ENCODE measurements at places on chromosomes 2 and 18. TPM values are rescaled to one million over a fixed set of nuclear protein-coding genes. Genes with fewer than 3 reads are reported as not detected.

DNA sequence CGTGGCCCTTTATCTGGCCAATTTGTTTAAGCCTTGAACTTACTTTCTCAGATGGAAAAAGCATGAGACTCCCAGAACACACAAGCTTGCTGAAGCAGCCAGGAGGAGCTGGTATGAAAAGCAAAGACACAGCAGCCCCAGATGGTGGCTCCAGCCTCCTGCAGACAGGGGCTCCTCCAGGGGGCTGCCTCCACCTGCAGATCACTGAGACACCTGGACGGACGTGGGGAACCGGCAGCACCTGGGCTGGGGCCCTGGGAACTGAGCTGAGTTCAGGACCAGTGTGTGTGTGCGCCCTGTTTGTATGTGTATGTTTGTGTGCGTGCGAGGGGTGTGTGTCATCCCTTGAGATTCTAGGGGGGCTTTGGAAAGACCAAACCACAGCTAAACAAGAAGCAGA lies 8.6 kb downstream of the CYS1 start:
- no peak for DNase-seq

DNA sequence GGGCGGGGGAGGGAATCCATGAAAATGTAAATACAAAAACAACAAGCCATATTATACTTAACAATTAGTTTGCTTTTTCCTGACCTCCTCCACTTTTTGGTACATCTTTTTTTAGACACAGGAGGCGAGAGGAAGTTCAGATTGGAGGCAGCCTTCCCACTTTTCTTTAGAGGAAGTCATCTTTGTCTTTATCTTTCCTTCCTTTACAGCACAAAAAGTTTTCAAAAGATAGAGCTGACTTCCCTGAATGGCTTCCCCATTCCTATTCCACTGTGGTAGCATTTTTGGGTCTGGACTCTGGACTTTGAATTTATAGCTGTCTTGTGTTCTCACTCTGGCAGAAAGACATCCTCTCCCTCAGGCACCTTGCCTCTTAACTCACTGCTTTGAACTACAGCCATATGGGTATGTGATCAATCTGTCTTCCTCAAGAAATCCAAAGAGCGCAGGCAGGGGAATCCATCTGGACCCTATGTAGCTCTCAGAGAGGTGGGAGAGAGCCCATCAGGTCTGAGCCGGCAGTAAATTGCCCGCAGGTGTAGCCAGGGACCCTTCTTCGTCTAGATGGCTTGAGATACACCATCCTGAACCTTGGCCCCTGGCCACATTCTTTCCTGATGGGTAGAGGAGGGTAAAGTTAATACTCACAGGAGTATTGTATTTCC lies 101.9 kb downstream of the AQP4 start:
- DNase-seq: no peak

DNA sequence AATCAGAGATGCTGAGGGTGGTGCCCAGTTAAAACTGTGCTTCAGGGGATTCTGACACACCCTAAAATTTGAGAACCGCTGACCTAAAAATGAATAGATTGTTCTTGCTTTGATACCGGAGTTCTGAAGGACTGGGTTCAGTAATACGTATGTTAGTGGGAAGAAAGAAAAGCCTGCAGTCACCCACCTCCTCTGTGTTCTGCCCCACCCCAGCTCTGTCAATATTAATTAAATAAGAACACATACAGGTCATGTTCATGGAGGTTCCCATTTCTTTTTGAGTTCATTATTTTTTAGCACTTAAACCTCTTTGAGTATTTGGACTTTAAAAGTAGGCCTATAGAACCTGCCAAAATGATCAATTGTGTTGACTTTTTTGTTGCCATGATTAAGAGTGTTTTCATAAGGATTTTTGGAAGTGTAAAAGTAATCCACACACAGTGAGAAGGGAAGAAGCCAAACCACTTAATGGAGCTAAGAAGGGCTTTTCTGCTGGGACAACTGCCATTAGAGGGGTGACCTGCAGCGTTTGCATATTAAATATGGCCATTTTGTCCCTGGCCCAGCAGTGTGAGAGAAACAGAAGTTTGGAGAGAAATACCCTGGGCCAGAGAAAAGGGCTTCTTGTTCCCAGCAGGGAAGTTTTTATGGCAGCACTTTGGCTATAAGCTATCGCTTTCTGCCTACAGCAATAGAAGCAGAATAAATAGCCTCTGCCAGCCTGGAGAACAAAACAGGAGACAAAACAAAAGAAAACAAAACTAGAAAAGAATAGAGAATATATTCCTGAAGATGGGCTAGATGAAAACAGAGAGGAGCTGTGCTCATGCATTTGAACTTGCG lies 80.7 kb upstream of the RNF152 start:
- peak; percentile 57 for DNase-seq

- DNase-seq: no peak
These were observed 129.3 kb downstream of the NCKAP5 start for GRCh38 chr2:133438848-133439564.

DNA sequence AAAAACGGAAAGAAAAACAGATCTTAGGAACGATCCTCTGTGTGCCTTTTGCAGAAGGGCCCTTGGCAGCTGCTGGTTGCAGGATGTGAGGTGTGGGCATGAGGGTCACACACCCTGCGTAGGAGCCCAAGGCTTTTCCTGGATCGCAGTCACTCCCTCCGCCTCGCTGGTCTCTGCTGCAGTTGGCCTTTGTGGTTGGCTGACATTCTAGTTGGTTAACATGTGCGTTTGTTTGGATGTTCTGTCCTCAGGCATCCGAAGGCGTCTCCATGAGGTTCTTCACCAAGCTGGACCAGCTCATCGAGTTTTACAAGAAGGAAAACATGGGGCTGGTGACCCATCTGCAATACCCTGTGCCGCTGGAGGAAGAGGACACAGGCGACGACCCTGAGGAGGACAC lies 61.7 kb downstream of the INPP5D start:
- no peak for DNase-seq

DNA sequence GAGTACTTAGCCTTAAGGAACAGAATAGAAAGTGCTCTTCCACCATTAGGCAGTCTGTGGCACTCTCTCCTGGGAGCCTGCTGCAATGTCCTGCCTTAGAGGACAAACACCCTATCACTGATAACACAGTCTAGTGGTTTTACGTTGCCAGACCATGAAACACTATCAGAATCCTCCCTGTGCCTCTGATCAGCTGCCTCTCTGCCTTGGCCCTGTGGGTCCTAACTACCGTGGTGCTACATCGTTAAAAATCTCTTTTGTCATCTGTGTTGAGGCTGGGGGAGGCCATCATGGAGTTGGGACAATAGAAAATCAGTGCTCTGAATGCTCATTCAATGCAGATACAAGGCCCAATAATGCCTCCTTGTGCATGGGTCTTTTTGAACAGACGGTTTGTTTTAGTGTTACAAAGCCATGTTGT lies 11.9 kb upstream of the APCDD1 start:
- no peak for DNase-seq

Gene MFF
- 91.3 TPM for total RNA-seq

DNA sequence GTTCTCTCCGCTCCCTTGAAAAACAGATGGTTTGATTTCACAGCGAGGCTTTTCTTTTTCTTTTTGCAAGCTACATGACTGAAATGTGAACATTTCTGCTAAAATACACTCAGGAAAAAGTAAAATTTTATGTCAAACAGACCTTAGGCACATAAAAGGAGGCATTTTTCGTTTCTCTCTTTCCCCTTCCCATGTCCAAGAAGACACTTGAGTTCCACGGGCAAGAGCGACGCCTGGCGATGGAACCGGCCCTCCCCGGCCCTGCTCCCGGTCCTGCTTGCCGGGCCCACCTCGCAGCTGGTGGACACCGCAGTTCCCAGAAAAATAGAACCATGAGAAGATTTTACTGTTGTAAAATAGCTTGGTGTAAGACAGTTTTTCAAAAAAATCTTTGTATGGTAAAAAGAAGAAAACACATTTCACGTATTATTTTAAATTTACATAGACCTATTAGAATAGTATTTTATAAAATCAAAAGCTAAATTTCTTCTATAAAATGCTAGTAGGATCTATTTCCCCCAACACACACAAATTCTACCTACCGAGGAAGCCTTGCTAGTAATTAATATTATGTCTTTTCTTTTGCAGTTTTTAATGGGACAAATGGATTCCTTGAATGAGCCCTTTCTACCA lies 2.3 kb upstream of the ALKAL2 start:
- DNase-seq: peak; percentile 79

GRCh38 chr18:77077401-77077800 lies 55.2 kb downstream of the MBP start:
- DNase-seq: no peak

Gene KIAA2012
- not detected for total RNA-seq

- no peak for DNase-seq
These were observed 91.3 kb upstream of the SEC11C start for GRCh38 chr18:59048378-59048777.

All from stomach (tissue), 19 donors.